ENCODE measurements at places on chromosomes 13 and 19.
A peak's percentile ranks its signal among the peaks of the same experiment; 100 is the strongest.

- no peak overlapping the region for H3K27ac ChIP-seq
- no peaks in the 10 kb centered on the region for H3K4me1 ChIP-seq
- no peaks in the 10 kb centered on the region for H3K27me3 ChIP-seq
- no peak overlapping the region for H3K4me3 ChIP-seq
- no peaks in the 10 kb centered on the region for H3K36me3 ChIP-seq
Measured at GRCh38 chr13:42762251-42762650, 19.1 kb upstream of the FAM216B start.

DNA sequence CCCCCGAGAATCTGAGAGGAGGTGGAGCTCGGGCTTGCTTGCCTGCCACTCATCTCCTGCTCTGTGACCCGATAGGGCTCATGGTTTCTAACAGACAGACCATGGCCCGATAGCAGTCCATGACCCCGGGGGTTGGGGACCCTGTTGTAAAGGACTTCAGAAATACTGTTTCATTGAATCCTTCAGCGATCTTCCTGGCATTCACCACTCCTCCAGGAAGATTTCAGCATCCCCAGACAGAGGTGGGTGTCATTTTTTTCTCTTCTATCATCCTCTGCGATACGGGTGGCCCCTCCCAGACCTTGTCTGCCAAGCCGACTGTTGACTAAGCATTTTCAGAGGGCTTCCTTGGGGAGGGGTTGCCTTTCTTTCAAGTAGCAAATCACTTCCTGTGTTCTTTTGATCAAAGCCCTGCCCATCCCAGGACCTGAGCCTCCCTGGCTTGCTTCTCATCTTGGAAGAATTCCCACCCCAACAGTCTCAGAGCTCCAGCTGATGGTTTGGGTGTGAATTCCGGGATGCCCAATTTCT is 1.7 kb downstream of the MYO1F start:
- peaks cover 11% of the 10 kb centered on the region for H3K27me3 ChIP-seq
- no peaks in the 10 kb centered on the region for H3K36me3 ChIP-seq
- peaks cover 20% of the 10 kb centered on the region for H3K4me1 ChIP-seq
- peak; percentile 22 for DNase-seq
- H3K4me3 ChIP-seq, result no peak overlapping the region
- no peak overlapping the region for H3K27ac ChIP-seq

DNA sequence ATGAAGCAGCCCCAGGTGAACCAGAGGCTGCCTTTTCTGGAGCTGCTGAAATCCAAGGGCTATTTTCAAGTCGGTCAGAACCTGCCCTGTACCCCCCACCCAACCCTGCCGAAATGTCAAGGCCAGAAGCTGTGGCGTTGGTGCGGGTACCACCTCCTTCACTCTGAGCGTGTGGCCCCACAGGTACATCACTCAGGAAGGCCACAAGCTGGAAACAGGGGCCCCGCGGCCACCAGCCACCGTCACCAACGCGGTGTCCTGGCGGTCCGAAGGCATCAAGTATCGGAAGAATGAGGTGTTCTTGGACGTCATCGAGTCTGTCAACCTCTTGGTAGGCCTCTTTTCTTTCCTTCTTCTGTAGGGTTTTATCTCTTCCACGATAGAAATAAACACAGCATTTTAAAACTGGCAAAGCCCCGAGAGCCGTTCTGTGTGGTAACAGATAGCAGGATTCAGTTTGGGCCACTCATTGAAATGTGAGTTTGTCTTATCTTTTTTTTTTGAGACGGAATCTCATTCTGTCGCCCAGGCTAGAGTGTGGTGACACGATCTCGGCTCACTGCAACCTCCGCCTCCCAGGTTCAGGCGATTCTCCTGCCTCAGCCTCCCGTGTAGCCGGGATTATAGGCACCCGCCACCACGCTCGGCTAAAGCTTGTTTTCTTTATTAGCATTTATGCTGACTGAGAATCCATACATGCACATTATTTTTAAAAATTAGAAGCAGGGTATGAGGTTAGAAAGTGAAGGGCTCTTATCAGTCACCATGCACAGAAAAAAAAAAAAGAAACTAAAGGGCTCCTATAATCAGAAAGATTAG is 11.3 kb downstream of the AP1M1 start:
- DNase-seq, result no peak
- H3K4me1 ChIP-seq, result no peaks in the 10 kb centered on the region
- H3K27ac ChIP-seq, result no peak overlapping the region
- no peak overlapping the region for H3K4me3 ChIP-seq

- H3K4me3 ChIP-seq, result no peak overlapping the region
- DNase-seq, result no peak
- H3K27ac ChIP-seq, result no peak overlapping the region
- no peaks in the 10 kb centered on the region for H3K36me3 ChIP-seq
Measured at GRCh38 chr13:108950333-108951010, 321.1 kb downstream of the MYO16 start.

DNA sequence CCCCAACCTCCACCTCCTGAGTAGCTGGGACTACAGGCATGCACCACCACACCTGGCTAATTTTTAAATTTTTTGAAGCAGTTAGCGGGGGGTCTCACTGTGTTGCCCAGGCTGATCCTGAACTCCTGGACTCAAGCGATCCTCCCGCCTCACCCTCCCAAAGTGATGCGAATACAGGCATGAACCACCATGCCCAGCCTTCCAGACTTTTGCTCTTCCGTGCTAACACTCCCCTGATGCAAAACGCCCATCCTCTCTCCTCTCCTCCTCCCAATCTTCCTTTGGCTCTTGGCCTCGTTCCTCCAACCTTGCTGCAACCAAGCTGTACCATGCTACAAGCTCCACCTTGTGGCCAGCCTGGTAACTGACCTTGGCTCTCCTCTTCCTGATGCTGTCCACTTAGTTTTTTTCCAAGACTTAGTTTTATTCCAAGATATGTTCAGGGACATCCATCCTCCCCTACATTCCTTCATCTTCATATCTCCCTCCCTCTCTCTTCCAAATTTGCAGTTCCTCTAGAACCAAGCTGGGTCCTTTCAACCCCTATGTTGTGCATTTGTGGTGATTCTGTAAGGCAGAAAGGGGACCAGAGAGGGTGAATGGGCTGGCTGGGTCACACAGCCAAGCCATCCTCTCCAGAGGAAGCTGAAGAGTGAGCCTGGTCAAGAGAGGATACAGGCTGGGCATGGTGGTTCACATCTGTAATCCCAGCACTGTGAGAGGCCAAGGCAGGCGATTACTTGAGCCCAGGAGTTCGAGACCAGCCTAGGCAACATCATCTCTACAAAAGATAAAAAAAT is 32.8 kb downstream of the TINCR start:
- no peak for DNase-seq
- no peak overlapping the region for H3K4me3 ChIP-seq
- H3K27me3 ChIP-seq, result no peaks in the 10 kb centered on the region
- H3K27ac ChIP-seq, result no peak overlapping the region
- no peaks in the 10 kb centered on the region for H3K36me3 ChIP-seq

DNA sequence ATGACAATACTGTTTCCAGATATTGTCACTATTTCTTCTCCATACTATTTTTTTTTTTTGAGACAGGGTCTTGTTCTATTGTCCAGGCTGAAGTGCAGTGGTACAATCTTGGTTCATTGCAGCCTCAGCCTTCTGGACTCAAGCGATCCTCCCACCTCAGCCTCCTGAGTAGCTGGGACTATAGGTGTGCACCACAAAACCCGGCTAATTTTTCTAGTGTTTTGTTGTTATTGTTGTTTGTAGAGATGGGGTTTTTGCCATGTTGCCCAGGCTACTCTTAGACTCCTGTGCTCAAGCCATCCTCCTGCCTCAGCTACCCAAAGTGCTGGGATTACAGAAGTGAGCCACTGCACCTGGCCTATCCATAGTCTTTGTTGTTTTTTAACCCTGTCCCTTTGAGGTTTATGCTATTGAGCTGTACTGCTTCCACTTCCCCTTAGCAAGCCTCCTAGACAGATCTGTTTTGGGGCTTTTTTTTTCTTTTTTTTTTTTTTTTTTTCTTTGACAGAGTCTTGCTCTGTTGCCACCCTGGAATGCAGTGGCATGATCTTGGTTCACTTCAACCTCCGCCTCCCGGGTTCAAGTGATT is 27.6 kb upstream of the MAP3K10 start:
- no peak for DNase-seq
- H3K27ac ChIP-seq, result no peak overlapping the region
- H3K27me3 ChIP-seq, result no peaks in the 10 kb centered on the region

DNA sequence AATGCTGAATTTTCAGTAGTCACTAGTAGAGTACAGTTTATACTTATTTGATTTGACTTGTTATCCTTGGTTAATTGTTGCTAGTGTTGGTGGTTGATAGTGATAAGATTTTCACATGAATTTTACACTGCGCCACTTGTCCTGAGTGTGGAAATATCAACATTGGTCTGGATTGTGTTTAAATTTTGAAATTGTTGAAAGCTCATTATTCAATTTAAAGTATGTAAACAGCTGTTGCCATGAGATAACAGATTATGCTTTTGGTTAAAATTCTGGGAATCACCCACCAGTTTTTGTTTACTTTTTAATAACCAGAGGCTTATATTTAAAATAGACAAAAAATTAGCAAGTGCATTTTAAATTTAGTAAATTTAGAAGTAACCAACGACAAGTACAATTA is 12.3 kb upstream of the TNFSF13B start:
- H3K4me3 ChIP-seq, result no peak overlapping the region
- no peaks in the 10 kb centered on the region for H3K36me3 ChIP-seq
- H3K27ac ChIP-seq, result no peak overlapping the region
- no peaks in the 10 kb centered on the region for H3K27me3 ChIP-seq
- no peaks in the 10 kb centered on the region for H3K4me1 ChIP-seq

DNA sequence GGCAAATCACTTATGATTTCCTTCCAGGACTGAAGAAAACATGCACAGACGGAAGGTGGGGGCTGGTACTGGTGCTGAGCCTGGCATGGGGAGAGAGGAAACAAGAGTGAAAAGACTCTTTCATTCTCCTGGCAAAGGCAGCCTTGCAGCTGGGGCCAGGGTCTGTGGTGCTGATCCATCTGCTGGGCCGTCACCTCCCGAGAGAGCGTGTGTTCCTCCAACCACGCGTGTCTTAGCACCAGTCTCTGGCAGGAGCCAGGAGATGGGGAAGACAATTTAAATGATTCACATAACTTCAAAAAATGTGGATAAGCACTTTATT is 23.9 kb upstream of the SPART start:
- DNase-seq, result no peak
- no peaks in the 10 kb centered on the region for H3K36me3 ChIP-seq
- H3K27ac ChIP-seq, result no peak overlapping the region
- H3K4me3 ChIP-seq, result no peak overlapping the region
- H3K4me1 ChIP-seq, result no peaks in the 10 kb centered on the region

DNA sequence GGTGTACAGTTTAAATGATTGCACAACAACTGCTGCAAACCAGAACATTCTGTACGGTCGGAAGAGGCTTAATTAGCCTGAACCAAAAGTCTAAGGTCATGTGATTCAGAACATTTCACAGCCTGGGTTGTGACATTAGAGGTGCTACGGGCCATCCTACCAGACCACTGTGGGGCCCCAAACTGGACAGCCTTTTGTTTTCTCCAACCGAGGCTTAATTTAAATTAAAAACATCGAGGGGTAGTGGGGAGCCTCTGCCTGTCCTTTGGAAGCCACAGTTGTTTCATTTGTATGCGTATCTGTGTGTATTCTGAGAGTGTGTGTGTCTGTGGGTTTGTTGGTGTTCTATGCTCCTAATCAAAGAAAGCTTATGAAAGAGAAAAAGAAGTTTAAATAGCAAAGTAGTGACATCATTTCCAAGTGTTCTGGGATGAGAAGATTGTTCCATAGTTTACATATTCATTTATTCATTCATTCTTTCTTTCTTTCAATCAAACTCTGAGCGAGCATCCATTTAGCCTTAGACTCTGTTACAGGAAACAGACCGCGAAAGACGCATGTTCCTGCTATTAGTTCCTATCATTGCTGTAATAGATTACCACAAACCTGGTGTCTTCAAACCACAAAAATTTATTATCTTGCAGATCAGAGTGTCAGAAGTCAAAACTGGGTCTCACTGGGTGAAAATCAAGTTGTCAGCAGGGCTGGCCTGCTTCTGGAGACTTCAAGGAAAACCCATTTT is 444.8 kb downstream of the FOXO1 start:
- no peaks in the 10 kb centered on the region for H3K36me3 ChIP-seq
- no peaks in the 10 kb centered on the region for H3K4me1 ChIP-seq
- DNase-seq, result peak; percentile 3
- no peak overlapping the region for H3K4me3 ChIP-seq

GRCh38 chr13:55615081-55615480 is 1525.6 kb upstream of the PRR20A start:
- no peaks in the 10 kb centered on the region for H3K27me3 ChIP-seq
- no peak overlapping the region for H3K4me3 ChIP-seq
- H3K4me1 ChIP-seq, result no peaks in the 10 kb centered on the region

GRCh38 chr19:29119590-29119989 is 93.4 kb downstream of the UQCRFS1 start:
- H3K27ac ChIP-seq, result no peak overlapping the region
- H3K27me3 ChIP-seq, result peaks cover 24% of the 10 kb centered on the region
- H3K4me3 ChIP-seq, result no peak overlapping the region
- no peak for DNase-seq

GRCh38 chr19:49894879-49895565 is 1.7 kb downstream of the IL4I1 start:
- no peak for DNase-seq
- H3K27ac ChIP-seq, result no peak overlapping the region
- no peak overlapping the region for H3K4me3 ChIP-seq
- H3K27me3 ChIP-seq, result no peaks in the 10 kb centered on the region
- peaks cover 14% of the 10 kb centered on the region for H3K4me1 ChIP-seq

- no peak overlapping the region for H3K27ac ChIP-seq
- H3K27me3 ChIP-seq, result no peaks in the 10 kb centered on the region
- H3K4me1 ChIP-seq, result 0 out of 2 replicates have a peak, but pooled peaks cover 4% of the 10 kb centered on the region
Measured at GRCh38 chr13:33487575-33488243, 202.2 kb upstream of the STARD13 start.

DNA sequence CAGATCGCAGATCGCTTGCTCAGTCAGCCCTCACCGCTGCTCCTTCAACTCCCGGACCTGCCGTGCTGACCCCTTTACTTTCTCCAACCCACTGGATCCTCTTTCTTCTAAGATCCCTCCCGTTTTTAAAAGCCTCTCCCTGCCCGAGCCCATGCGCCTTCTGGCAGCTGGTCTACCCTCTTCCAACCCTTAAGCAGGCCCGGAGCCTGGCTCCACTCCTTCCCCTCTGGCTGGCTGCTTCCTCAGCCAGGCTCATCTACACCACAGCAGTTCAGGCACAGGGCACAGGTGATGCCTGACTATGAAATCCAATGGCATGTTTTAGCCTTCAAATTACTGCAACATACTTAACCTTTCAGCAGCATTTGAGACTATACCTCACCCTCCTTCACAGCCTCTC is 63.8 kb upstream of the PABPC3 start:
- DNase-seq, result no peak
- H3K4me3 ChIP-seq, result no peak overlapping the region
- no peak overlapping the region for H3K27ac ChIP-seq
- no peaks in the 10 kb centered on the region for H3K4me1 ChIP-seq
- H3K36me3 ChIP-seq, result no peaks in the 10 kb centered on the region

GRCh38 chr13:59744747-59745391 is 418.9 kb downstream of the DIAPH3 start:
- H3K27ac ChIP-seq, result no peak overlapping the region
- DNase-seq, result no peak
- H3K27me3 ChIP-seq, result no peaks in the 10 kb centered on the region
- no peaks in the 10 kb centered on the region for H3K36me3 ChIP-seq

Data from PC-9 (cell line).